ENCODE measurements at places on chromosomes 7 and 10.

GRCh38 chr7:3083350-3083749, 39.7 kb upstream of the CARD11 start:
- no peak for DNase-seq

DNA sequence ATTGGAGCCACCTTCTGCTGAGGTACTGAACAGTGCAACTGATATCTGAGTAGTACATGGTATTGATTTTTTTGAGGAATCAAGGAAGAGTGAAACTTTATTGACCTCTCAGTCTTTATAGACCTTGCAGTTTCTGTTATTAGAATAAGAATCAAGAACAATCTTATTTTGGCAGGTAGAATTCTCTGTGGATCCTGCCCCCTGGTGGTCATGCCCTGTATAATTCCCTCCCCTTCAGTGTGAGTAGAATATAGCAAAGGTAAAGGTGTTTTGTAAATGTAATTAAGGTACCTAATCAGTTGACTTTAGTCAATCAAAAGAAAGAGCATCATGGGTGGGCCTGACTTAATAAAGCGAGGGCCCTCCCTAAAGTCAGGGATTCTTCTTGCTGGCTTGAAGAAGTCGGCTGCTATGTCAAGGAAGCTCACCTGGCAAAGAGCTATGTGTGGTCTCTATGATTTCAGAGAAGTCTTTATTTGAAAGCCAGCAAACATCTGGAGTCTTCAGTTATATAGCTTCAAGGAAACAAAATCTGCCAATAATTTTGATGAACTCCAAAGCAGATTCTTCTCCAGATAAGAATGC, 142.8 kb downstream of the LSM5 start:
- DNase-seq: peak; percentile 13

DNA sequence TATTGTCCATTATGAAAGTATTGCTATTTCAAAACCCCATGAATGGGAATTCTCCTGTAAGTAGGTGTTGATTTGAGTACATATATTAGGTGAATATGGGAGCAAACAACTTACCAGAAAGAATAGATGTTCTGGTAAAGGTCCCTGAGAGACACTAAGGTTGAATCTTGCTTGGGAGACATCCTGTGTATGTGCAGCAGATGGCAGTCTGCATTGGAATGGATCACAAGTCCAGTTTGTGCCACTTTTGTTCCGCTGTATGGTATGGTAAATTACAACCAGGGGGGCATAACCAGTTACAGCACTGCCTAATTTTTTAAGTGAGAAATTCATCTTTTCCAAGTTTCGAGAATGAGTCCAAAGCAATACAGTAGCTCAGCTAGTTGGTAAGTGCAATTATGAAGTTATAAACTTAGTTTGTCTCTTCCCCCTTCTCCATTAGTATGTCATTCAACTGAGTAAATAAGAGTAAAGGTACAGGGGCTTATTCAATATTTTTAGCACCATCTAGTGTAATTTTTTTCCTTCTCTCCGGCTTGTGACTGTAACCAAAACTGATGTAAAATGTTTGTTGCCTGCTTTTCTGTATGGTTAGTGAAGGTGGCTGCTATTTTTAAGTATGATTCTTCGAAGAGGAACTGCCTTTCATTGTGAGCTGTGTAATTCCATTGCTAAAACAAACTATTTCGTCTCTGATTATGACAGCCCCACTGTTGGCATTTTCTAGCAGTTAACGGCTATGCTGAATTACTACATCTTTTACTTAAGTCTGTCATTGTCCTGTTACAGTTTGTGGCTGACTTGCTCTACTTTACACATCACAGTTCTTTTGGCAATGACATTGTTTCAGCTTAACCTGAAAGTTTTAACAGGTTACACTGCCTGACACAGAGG, 2.8 kb downstream of the MCU start:
- peak; percentile 91 for DNase-seq

DNA sequence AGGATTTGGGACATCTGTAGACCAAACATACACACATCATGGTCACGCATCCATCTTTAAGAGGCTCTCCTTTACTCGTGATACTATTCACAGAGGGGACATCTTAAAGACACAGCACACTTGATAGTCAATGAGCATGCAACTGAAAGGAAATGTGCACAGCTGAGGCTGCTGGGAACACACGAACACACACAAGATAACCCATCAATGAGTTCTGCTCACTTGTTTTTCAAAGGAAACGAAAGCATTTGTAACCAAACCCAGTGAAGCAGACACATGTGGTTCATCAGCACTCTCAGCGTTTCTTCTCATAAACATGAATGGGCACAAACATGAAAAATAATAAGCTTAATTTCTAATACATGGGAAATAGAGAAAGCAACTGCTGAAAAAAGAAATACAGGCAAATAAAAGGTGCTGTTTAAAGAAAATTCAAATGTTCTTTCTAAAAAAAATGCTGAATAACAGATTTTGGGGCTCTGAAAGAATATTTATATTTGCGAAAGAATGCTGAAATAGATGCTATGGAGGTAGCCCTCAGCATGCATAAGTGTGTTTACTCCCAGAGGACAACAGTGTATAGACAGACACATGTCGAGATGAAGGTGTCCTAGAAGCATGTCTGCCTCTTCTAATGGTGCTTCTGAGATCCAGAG, 59.7 kb upstream of the LAMB4 start:
- no peak for DNase-seq

GRCh38 chr10:1120801-1121211, 64.6 kb downstream of the WDR37 start:
- no peak for DNase-seq

- peak; percentile 2 for DNase-seq
These were observed 453.2 kb downstream of the DPP6 start for GRCh38 chr7:154505362-154505761.

Data from inflammatory macrophage (primary cell).